ENCODE measurements at places on chromosomes 13 and 19. TPM values are rescaled to one million over a fixed set of nuclear protein-coding genes. Genes with fewer than 3 reads are reported as not detected.

ARRDC5 gene
- not detected for total RNA-seq

DNA sequence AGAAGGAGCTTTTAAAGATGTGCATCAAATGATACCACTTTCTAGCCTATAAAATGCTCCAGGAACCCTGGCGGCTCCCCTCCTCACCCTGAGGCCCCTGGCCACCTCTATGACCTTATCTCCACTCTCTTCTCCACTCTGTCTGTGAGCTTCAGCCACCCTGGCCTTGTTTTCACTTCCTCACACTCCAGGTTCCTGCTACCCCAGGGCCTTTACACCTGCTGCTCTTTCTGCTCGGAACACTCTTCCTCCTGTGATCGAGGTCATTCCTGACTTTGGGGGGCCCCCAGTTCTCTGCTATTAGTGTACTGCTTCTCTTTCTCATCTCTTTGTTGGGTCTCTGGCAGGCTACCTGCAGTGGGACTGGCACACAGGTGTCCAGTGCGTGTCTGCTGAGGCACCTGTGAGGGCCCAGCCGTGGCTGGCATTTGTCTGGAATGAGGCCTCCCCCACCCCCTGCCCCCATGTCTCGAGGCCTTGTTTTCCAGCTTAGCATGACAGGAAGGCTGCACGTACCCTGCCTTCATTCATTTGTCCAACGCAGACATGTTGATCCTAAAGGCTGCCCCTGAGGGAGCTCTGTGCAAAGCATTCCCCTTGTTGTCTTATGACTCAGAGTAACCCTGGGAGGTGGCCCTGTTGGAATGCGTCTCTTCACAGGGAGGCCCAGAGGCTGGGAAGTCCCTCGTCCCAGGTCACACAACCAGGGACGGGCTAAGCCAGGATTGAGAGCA, 2.3 kb downstream of the DDA1 start:
- H3K36me3 ChIP-seq, result peaks cover 12% of the 10 kb centered on the region
- no peak for DNase-seq
- no peak overlapping the region for H3K4me3 ChIP-seq
- no peak overlapping the region for H3K27ac ChIP-seq
- H3K4me1 ChIP-seq, result peaks cover 31% of the 10 kb centered on the region

EPS8L1 gene
- total RNA-seq, result 1.5 TPM

DNA sequence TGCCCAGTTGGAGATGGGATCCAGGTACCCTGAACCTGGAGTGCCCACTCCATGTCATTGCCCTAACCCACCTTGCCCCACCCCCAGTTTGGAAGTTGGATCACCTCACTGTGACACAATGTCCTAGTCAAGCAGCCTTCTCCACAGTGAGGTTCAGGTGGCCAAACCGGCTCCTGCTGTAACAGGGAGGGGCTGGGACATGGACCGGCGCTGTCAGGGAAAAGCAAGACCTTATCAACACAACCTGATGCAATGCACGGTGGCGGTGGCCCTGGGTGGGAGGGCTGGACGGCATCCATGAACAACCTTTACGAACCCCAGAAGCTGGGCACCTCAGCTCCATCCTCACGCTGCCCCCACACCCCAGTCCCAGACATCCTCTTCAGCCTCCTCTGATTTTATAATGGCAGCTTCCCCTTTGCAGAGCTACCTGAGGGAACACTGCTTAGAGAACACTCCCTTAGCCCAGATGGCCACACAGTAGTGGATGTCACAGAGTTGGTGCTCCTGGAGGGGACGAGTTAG, 1.6 kb upstream of the KRTDAP start:
- no peaks in the 10 kb centered on the region for H3K27me3 ChIP-seq
- H3K36me3 ChIP-seq, result no peaks in the 10 kb centered on the region

DNA sequence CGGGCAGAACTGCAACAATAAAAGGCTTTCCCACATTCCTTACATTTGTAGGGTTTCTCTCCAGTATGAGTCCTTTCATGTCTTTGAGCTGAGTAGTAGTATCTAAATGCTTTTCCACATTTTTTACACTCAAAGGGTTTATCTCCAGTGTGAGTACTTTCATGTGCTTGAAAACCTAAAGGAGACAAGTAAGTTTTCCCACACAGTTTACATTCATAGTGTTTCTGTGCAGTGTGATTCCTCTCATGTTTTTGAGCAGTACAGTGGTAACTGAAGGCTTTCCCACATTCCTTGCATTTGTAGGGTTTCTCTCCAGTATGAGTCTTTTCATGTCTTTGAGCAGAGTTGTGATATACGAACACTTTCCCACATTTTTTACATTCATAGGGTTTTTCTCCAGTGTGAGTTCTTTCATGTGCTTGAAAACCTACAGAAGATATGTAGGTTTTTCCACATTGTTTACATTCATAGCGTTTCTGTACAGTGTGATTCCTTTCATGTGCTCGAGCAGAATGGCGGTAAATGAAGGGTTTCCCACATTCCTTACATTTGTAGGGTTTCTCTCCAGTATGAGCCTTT, 47.0 kb downstream of the ZNF44 start:
- H3K4me3 ChIP-seq, result no peak overlapping the region
- no peaks in the 10 kb centered on the region for H3K27me3 ChIP-seq
- peaks cover 54% of the 10 kb centered on the region for H3K36me3 ChIP-seq
- no peaks in the 10 kb centered on the region for H3K4me1 ChIP-seq

GRCh38 chr13:29165840-29166239, 345.7 kb downstream of the MTUS2 start:
- H3K4me1 ChIP-seq, result peaks cover 8% of the 10 kb centered on the region
- no peak overlapping the region for H3K27ac ChIP-seq
- no peaks in the 10 kb centered on the region for H3K36me3 ChIP-seq
- H3K27me3 ChIP-seq, result no peaks in the 10 kb centered on the region
- no peak overlapping the region for H3K4me3 ChIP-seq

ZNF550 gene
- total RNA-seq, result 9.4 TPM

DNA sequence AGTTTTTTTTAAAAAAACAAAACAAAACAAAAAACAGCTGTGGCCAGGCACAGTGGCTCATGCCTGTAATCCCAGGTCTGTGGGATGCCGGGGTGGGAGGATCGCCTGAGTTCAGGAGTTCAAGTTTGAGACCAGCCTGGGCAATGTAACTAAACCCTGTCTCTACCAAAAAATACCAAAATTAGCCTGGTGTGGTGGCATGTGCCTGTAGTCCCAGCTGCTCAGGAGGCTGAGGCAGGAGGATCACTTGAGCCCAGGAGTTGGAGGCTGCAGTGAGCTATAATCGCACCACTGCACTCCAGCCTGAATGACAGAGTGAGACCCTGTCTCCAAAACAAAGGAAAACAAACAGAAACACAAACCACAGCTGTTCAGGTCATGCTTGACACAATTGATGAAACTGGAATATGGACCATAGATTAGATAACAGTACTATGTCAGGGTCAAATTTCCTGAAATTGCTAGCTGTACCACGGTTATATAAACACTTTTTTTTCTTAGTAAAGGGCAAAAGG, 6.9 kb upstream of the ANGPTL4 start:
- H3K27ac ChIP-seq, result no peak overlapping the region
- no peaks in the 10 kb centered on the region for H3K36me3 ChIP-seq
- H3K27me3 ChIP-seq, result no peaks in the 10 kb centered on the region
- no peak overlapping the region for H3K4me3 ChIP-seq
- peaks cover 22% of the 10 kb centered on the region for H3K4me1 ChIP-seq

RGL3 gene
- 2.4 TPM for total RNA-seq

POGLUT2 gene
- 3.1 TPM for total RNA-seq

DNA sequence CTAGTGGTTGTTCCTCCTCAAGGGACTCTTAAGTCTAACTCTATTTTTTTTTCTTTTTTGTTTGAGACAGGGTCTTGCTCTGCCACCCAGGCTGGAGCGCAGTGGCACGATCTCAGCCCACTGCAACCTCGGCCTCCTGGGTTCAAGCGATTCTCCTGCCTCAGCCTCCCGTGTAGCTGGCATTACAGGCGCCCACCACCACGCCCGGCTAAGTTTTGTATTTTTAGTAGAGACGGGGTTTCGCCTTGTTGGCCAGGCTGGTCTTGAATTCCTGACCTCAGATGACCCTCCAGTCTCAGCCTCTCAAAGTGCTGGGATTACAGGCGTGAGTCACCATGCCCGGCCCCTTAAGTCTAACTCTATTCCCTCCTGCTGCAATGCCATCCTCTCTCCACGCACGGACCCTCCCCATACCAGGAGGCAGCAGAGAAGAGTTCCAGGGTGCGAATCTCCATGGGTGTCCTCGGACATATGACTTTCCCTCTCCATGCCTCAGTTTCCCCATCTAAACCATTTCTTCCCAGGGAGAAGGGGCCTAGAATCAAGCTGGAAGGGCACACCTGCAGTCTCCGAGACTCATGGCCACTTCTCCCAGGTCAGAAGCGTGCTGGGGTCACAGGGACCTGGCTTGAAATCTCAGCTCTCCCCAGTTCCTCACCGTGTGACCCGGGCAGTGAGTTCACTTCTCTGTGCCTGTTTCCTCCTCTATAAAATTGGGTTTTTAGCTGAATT, 6.0 kb upstream of the BCL3 start:
- no peaks in the 10 kb centered on the region for H3K36me3 ChIP-seq
- H3K4me1 ChIP-seq, result peaks cover 96% of the 10 kb centered on the region
- H3K27me3 ChIP-seq, result no peaks in the 10 kb centered on the region

ZNF540 gene
- total RNA-seq, result 7.1 TPM

DNA sequence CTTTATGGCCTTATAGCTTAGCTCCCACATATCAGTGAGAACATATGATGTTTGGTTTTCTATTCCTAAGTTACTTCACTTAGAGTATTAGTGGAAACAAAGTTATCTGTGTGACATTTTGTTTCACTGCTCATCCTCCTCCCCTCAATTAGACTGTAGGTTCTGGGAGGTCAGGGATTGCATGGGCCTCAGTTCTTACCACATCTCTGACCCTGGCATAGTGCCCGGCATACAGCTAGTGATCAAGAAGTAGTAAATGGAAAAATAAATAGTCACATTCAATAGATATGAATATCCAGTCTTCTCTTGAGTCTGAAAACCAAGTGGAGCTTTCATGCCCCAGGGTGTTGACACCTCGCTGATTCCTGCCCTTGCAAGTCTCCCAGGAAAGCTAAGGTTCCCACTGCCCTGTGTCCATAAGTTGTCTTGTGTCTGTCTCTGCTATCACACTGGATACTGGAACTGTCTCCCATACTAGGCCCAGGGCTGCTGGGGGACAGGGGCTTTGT, 249.5 kb upstream of the TSHZ3 start:
- H3K27me3 ChIP-seq, result peaks cover 6% of the 10 kb centered on the region
- DNase-seq, result no peak
- H3K4me3 ChIP-seq, result no peak overlapping the region
- H3K27ac ChIP-seq, result no peak overlapping the region
- H3K4me1 ChIP-seq, result no peaks in the 10 kb centered on the region

DNA sequence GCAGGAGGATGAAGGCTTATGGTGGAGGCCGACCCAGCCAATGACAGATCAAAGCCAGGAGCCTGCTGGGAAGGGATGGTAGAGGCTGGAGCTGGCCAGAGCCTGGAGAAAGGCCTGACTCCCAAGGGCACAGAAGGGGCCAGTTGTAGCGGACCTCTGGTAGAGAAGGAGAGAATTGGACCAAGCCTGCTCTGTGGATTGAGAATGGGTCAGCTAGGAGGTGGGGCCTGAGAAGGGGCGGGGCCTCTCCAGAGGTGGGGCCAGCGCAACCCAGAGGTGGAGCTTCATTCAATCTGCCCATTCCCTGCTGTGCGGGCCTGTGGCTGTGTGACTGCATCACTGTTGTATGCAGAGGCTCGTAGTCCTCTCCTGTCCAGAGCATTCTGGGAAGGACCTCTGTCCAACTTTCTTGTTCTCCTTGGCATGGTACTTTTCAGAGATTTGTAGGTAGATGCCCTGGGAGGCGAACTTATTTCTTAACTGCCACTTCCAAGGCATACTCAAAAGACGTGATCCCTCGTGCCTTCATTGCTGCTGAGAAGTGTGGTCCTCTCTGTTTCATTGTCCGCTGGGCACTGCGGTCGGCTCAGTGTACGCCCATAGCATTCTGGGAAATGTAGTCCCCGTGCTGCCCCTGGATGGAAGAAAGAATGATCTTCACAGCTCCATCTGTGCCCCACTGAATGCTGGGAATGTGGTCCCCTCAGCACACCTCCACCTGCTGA, 6.7 kb downstream of the GRIN2D start:
- H3K27me3 ChIP-seq, result peaks cover 30% of the 10 kb centered on the region
- peak; percentile 49 for DNase-seq
- H3K4me1 ChIP-seq, result peaks cover 2% of the 10 kb centered on the region
- H3K27ac ChIP-seq, result no peak overlapping the region

DNA sequence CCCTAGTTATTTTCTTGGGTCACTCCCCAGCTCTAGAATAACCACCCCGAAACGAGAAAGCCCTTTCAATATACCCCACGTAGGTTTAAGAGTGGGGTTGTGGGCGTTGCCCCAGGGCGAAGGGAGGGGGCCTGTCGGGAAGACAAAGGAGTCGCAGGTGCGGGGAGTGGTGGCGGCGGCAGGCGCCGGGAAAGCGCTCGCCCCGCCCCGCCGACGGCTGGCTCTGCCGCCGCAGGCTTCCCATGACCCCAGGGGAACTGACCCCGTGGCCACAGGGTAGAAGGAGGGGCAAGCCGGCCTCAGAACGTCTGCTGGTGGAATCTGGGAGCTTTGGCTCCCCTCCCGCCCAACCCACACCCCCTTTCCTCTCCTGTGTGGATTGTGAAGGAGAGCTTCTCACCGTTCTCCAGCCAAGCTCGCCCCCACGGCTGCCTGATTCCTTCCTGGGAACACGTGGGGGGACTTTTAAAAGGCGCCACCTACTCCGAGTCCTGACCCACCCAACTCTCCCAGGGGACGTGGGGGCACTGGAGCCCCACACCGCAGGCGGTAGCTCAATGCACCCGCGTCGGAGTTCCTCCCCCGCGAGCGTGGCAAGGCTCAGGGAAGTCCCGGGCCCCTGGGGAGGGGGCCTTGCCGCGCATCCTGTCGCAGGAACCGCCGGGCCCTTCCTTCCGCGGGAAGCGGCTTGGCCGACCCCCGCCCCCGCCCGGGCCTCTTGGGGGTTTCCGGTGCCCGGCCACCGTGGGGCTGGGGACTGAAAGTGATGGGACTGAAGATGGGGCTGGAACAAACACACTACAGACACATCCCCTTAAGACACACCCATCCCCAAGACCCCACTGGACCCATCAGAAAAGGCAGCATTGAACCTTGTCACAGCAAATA, 5.5 kb downstream of the IER2 start:
- peaks cover 31% of the 10 kb centered on the region for H3K4me1 ChIP-seq
- no peaks in the 10 kb centered on the region for H3K27me3 ChIP-seq
- H3K4me3 ChIP-seq, result peak overlapping the region; percentile 94
- H3K36me3 ChIP-seq, result peaks cover 10% of the 10 kb centered on the region
- DNase-seq, result peak; percentile 86
- H3K27ac ChIP-seq, result peak overlapping the region; percentile 93

- H3K27ac ChIP-seq, result no peak overlapping the region
- H3K4me1 ChIP-seq, result no peaks in the 10 kb centered on the region
- H3K27me3 ChIP-seq, result peaks cover 6% of the 10 kb centered on the region
- DNase-seq, result no peak
These were observed 31.8 kb upstream of the PSG9 start for GRCh38 chr19:43300876-43301765.

DNA sequence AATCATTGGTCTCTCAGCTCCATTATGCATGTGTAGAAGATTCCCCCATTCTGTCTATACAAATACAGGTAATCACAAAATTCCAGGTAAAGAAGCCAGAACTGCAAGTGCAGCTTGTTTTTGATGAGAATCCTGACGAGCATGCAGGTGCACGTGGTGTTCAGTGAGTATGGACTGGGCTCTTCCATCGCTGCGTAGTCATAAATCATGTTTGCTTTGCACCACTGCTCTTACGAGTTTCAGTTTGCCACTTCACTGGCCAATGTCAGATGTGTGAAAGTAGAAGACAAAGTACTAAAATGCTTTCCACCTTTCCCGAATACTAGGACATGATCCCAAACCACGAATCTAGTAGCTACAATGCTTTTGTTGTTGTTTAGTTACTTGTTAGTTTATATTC, 390.7 kb downstream of the LIG4 start:
- no peak for DNase-seq
- no peak overlapping the region for H3K4me3 ChIP-seq
- H3K27me3 ChIP-seq, result no peaks in the 10 kb centered on the region
- no peak overlapping the region for H3K27ac ChIP-seq

TMEM238 gene
- 0.25 TPM for total RNA-seq

SYNE4 gene
- 0.42 TPM for total RNA-seq
